ENCODE measurements at places on chromosomes 12 and 14. TPM values are rescaled to one million over a fixed set of nuclear protein-coding genes. Genes with fewer than 3 reads are reported as not detected.
A peak's percentile ranks its signal among the peaks of the same experiment; 100 is the strongest.

DNA sequence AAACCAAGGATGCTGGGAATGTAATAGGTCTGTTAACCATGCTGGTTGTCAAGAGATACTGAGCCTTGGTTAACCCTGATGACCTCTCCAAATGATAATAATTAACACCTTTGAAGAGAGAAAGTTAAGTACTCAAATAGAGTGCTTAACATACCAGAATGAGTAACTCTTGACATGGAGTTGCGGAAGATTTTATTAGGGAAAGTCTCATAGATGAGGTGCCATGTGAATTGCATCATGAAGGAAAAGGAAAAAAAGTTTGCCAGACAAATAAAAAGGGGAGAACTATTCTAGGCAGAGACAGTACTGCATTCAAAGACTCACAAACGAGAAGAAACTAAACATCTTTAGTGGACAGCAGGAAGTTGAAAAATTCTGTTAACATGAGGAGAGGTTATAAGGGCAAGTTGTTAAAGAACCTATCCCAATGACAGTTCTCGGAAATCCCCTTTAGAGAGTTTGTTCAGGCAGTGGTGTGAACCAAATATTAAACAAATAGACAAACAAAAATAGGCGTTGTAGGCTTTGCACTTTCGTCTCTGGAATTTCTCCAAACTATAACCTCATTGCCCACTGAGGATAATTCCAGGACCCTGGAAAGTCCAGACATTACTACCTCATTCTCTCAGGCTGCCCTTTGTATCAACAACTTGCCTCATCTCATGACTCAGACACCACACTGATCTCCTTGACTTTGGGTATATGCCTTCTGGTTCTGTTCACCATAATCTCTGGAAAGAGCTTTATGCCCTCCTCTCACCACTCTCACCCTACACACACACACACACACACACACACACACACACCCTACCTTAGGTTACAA, 435.0 kb downstream of the GXYLT1 start:
- no peaks in the 10 kb centered on the region for H3K4me1 ChIP-seq
- no peak overlapping the region for H3K4me3 ChIP-seq
- H3K36me3 ChIP-seq = no peaks in the 10 kb centered on the region
- H3K27ac ChIP-seq = peak overlapping the region; percentile 48
- H3K27me3 ChIP-seq = no peaks in the 10 kb centered on the region

RHOJ gene
- total RNA-seq = 29.6 TPM

GRCh38 chr14:80764496-80764895, 177.0 kb downstream of the CEP128 start:
- no peak overlapping the region for H3K27ac ChIP-seq
- no peaks in the 10 kb centered on the region for H3K27me3 ChIP-seq
- H3K36me3 ChIP-seq = no peaks in the 10 kb centered on the region
- peak; percentile 27 for DNase-seq
- no peak overlapping the region for H3K4me3 ChIP-seq
- no peaks in the 10 kb centered on the region for H3K4me1 ChIP-seq

- no peak overlapping the region for H3K27ac ChIP-seq
- H3K36me3 ChIP-seq = no peaks in the 10 kb centered on the region
- H3K27me3 ChIP-seq = peaks cover 3% of the 10 kb centered on the region
- no peaks in the 10 kb centered on the region for H3K4me1 ChIP-seq
- no peak overlapping the region for H3K4me3 ChIP-seq
- DNase-seq = no peak
These were observed 7.6 kb upstream of the OVCH1 start for GRCh38 chr12:29505122-29505521.

GRCh38 chr12:2374092-2374906, 321.5 kb downstream of the CACNA1C start:
- no peak overlapping the region for H3K4me3 ChIP-seq
- peak; percentile 52 for DNase-seq
- H3K27ac ChIP-seq = no peak overlapping the region
- H3K36me3 ChIP-seq = no peaks in the 10 kb centered on the region
- H3K4me1 ChIP-seq = peaks cover 4% of the 10 kb centered on the region
- no peaks in the 10 kb centered on the region for H3K27me3 ChIP-seq

DNA sequence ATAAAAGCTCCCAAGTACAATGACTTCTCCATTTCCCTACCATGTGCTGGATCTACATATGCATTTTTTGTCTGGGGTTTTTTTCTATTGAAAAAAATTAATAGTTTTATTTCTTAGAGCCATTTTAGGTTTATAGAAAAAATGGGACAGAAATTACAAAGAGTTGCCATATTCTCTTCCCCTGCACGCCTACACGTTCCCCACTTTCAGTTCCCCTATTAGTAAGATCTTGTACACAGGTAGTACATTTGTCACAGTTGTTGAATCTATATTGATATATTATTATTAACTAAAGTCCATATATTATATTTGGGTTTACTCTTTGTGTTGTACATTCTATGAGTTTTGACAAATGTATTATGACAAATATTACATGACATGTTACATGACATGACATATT, 35.7 kb downstream of the SIX6 start:
- no peaks in the 10 kb centered on the region for H3K4me1 ChIP-seq
- no peak for DNase-seq
- H3K4me3 ChIP-seq = no peak overlapping the region
- H3K36me3 ChIP-seq = no peaks in the 10 kb centered on the region
- H3K27me3 ChIP-seq = no peaks in the 10 kb centered on the region
- H3K27ac ChIP-seq = no peak overlapping the region

CCDC88C gene
- 12.4 TPM for total RNA-seq

TTC6 gene
- total RNA-seq = not detected

FBXW8 gene
- total RNA-seq = 28.7 TPM

GRCh38 chr14:104037903-104038302, 47.6 kb upstream of the ASPG start:
- no peak overlapping the region for H3K27ac ChIP-seq
- H3K4me1 ChIP-seq = no peaks in the 10 kb centered on the region
- DNase-seq = no peak

- no peaks in the 10 kb centered on the region for H3K4me1 ChIP-seq
- no peaks in the 10 kb centered on the region for H3K36me3 ChIP-seq
- H3K27me3 ChIP-seq = no peaks in the 10 kb centered on the region
- no peak for DNase-seq
- no peak overlapping the region for H3K27ac ChIP-seq
- no peak overlapping the region for H3K4me3 ChIP-seq
These were observed 311.6 kb upstream of the DIO3 start for GRCh38 chr14:101249676-101250036.

GARIN6 gene
- not detected for total RNA-seq

DNA sequence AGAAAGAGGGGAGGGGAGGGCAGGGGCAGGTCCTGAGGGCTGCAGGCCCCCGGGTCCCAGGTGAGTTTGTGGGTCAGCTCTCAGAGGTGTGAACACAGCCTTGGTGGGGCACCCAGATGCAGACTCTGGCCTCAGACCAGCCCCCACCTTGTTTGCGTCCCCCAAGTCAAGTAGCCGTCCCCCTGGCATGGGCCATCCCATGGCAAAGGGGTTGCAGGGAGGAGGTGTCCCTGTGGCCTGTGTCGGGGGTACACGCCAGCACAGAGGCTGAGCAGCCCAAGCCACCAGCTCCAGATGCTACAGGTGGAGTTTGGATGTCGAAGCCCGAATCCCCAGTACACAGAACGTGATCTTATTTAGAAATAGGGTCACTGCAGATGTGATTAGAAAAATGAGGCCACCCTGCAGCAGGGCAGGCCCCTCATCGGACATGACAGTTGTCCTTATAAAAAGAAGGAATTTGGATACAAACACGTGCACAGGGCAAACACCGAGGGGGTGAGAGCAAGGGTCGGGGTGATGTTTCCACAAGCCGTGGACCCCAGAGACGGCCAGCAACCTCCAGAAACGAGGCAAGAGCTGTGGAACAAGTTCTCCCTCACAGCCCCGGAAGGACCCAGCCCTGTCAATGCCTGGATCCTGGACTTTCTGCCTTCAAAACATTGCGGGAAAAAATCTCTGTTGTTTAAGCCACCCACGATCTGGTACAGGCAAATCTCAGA, 141.2 kb upstream of the C14orf180 start:
- no peak for DNase-seq
- H3K27ac ChIP-seq = no peak overlapping the region
- H3K4me3 ChIP-seq = no peak overlapping the region
- H3K4me1 ChIP-seq = no peaks in the 10 kb centered on the region
- H3K36me3 ChIP-seq = no peaks in the 10 kb centered on the region

DNA sequence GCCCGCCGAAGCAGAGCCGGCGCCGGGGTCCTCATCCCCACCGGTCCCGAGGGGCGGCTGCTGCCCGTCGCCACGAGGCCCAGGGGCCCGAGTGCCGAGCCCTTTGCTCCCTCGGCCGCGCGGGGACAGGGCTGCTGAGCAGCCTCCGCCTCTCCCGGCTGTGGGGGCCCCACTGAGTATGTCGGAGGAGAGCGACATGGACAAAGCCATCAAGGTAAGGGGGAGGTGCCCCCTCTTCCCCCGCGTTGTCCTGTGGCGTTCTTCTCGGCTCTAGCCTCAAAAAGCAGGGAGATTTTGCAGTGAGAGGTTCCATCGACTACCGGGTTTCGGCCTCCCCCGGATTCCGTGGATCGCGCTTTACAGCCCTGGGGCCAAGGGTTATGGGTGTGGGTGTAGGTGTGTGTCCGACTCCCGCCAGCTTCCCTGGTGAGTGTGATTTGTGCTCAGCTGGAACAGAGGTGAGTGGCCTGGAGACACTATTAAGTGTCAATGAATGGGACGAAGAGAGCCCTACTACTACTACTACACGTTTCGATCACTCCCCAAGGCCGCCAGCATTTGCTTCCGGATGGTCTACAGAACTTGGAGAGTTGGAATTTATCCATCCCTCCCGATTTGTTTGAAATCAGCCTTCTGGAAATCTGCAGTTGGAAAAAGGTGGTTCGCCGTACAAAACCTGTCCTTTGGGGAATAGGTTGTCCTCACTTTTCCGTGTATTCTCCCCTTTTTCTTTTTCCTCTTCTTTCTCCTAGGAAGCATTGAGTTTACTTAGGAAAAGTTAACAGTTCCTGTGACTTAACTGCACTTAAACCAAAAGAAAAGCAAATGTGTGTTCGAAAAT, 748 bp downstream of the MAPKAPK5 start:
- peaks cover 7% of the 10 kb centered on the region for H3K36me3 ChIP-seq
- peak overlapping the region; percentile 96 for H3K4me3 ChIP-seq
- H3K4me1 ChIP-seq = peaks cover 21% of the 10 kb centered on the region
- DNase-seq = no peak

C12orf60 gene
- total RNA-seq = 1.7 TPM

GRCh38 chr14:105168979-105169507, 467 bp upstream of the JAG2 start:
- peaks cover 4% of the 10 kb centered on the region for H3K4me1 ChIP-seq
- H3K27ac ChIP-seq = no peak overlapping the region
- H3K4me3 ChIP-seq = no peak overlapping the region
- no peak for DNase-seq
- peaks cover 17% of the 10 kb centered on the region for H3K27me3 ChIP-seq

LAG3 gene
- total RNA-seq = 2.0 TPM

TAS2R46 gene
- total RNA-seq = 0.96 TPM

DPPA3 gene
- not detected for total RNA-seq

GRCh38 chr14:103519043-103519836, 3.4 kb downstream of the CKB start:
- H3K4me3 ChIP-seq = no peak overlapping the region
- peaks cover 34% of the 10 kb centered on the region for H3K4me1 ChIP-seq
- no peak overlapping the region for H3K27ac ChIP-seq
- H3K27me3 ChIP-seq = peaks cover 14% of the 10 kb centered on the region
- H3K36me3 ChIP-seq = no peaks in the 10 kb centered on the region

A2M gene
- total RNA-seq = 10.7 TPM

- no peaks in the 10 kb centered on the region for H3K4me1 ChIP-seq
- no peak overlapping the region for H3K4me3 ChIP-seq
- H3K36me3 ChIP-seq = no peaks in the 10 kb centered on the region
- no peaks in the 10 kb centered on the region for H3K27me3 ChIP-seq
- H3K27ac ChIP-seq = no peak overlapping the region
These were observed 25.2 kb upstream of the PPFIBP1 start for GRCh38 chr12:27498761-27499160.

DNA sequence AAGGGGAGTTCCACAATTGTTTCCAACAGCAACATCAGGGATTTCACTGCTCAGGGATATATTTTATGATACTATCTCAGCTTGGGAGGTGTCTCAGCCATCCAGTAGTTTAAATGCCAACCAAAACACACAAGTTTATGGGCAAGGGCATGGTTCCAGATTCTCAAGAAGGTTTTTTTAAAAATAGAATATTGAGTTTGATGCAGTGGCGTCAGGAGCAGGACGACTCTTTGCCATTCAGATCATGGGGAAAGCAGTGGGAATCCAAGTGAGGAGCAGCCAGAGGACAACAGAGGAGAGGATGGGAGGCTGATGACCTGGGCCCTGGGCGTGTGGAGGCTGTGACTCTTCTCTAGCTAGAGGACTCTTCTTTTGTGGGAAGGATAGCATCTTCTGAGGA, 25.7 kb downstream of the TSHR start:
- no peaks in the 10 kb centered on the region for H3K36me3 ChIP-seq
- no peak overlapping the region for H3K27ac ChIP-seq
- DNase-seq = no peak
- H3K4me3 ChIP-seq = no peak overlapping the region
- no peaks in the 10 kb centered on the region for H3K4me1 ChIP-seq
- H3K27me3 ChIP-seq = peaks cover 2% of the 10 kb centered on the region

DNA sequence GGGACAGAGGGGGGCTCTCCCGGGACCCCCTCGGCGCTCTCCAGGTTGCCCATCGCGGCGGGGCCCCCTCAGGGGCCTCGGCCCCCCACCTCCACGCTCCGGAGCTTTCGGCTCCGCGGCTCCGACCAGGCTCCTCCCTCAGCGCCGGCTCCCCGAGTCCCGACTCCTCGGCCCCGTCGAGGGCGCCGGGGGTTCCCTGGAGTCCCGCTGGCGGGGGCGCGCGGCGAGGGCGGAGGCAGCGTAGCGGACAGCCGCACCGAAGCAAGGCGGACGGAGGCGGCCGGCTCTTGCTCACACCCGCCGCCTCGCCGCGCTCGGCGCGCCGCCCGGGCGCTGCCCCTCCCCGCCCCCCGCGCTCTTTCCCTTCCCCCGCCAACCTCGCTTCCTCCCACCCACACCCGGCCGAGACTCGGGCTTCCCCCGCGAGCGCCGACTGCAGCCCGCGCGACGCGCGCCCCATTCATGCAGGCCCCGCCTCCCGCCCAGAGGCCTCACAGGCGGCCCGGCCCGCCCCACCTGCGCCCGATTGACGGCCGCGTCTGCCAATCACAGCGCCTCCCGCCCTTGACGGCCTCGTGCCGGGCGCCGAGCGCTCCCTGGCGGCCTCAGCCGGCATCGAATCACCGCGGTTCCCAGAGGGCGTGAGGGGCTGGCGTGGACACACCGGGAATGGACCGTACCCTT, at the start of gene FMNL3:
Gene FMNL3, minus strand, starts transcription at position 278 of the 684 bp plus-strand sequence. Its CDS starts 225 bp downstream, at position 53.
- peak; percentile 84 for DNase-seq
- H3K4me1 ChIP-seq = peaks cover 37% of the 10 kb centered on the region
- peak within 1 kb of the TSS; percentile 78 for H3K27ac ChIP-seq
- H3K4me3 ChIP-seq = peak within 1 kb of the TSS; percentile 81

B4GALNT1 gene
- total RNA-seq = 2.6 TPM

DNA sequence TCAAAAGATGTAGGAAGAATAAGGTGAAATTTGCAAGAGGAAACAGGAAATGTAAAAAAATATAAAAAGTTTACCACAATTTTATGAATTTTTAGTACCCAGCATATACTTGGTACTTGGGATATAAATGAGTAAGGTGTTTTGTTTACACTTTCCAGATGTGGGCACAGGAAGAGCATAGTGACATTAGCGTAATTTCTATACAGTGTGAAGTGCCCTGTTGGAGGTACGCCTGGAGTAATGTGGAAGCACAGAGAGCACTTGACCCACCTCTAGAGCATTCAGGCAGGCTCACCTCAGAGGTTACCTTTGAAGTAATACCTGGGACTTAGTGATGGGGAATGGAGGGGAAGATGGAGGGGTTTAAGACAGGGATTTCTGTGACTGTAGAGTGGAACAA, 89.5 kb downstream of the AEBP2 start:
- no peak overlapping the region for H3K4me3 ChIP-seq
- H3K27ac ChIP-seq = no peak overlapping the region
- no peaks in the 10 kb centered on the region for H3K27me3 ChIP-seq
- no peaks in the 10 kb centered on the region for H3K36me3 ChIP-seq
- peaks cover 5% of the 10 kb centered on the region for H3K4me1 ChIP-seq

Data from astrocyte (in vitro differentiated cells and primary cell).